ENCODE measurements at places on chromosomes 5 and 9. TPM values are rescaled to one million over a fixed set of nuclear protein-coding genes. Genes with fewer than 3 reads are reported as not detected.

Gene CHSY3
- total RNA-seq = not detected

Gene FCN2
- total RNA-seq = not detected

Gene OBP2B
- not detected for total RNA-seq

Gene SMIM33
- not detected for total RNA-seq

Gene SLC1A3
- 0.13 TPM for total RNA-seq

Gene IFNB1
- total RNA-seq = not detected

Gene CDKN2A
- total RNA-seq = not detected

Gene HRH2
- total RNA-seq = not detected

Gene CTXN3
- total RNA-seq = not detected

Gene CDH9
- total RNA-seq = not detected

Gene ARSI
- 0.04 TPM for total RNA-seq

Gene PCDHA1
- total RNA-seq = not detected

Gene HNRNPK
- total RNA-seq = 531 TPM

Gene PRSS3
- 0.42 TPM for total RNA-seq

Gene SPATA31D4
- total RNA-seq = not detected

Gene IRF1
- 12.3 TPM for total RNA-seq

Gene SLC25A2
- not detected for total RNA-seq

Gene MAMDC4
- total RNA-seq = 11.0 TPM

Gene F2R
- total RNA-seq = 14.7 TPM

Gene CDKN2B
- total RNA-seq = not detected

Gene PWWP2A
- total RNA-seq = 18.6 TPM

Gene FBXW11
- 23.6 TPM for total RNA-seq

Gene CARD9
- total RNA-seq = 35.6 TPM

Gene GABRA6
- not detected for total RNA-seq

Gene GMCL2
- not detected for total RNA-seq

Gene NRG2
- total RNA-seq = not detected

Gene C5orf58
- total RNA-seq = 2.4 TPM

Gene ADAMTS12
- total RNA-seq = 0.11 TPM

Gene FAM153A
- total RNA-seq = not detected

Gene ABLIM3
- total RNA-seq = 0.38 TPM

Gene ALDH1A1
- 24.4 TPM for total RNA-seq

Gene IRGM
- total RNA-seq = not detected

Gene IL9
- not detected for total RNA-seq

Gene COL15A1
- total RNA-seq = 5.1 TPM

Gene NTNG2
- total RNA-seq = 0.42 TPM

Gene GALT
- total RNA-seq = 21.3 TPM

Gene LRRC19
- not detected for total RNA-seq

Gene PIP5KL1
- total RNA-seq = 3.7 TPM

Gene FOXD4L3
- total RNA-seq = not detected

Gene SLC28A3
- total RNA-seq = not detected

Measured in K562 (cell line).